ENCODE measurements at places on chromosomes 13 and 19. TPM values are rescaled to one million over a fixed set of nuclear protein-coding genes. Genes with fewer than 3 reads are reported as not detected.

DNA sequence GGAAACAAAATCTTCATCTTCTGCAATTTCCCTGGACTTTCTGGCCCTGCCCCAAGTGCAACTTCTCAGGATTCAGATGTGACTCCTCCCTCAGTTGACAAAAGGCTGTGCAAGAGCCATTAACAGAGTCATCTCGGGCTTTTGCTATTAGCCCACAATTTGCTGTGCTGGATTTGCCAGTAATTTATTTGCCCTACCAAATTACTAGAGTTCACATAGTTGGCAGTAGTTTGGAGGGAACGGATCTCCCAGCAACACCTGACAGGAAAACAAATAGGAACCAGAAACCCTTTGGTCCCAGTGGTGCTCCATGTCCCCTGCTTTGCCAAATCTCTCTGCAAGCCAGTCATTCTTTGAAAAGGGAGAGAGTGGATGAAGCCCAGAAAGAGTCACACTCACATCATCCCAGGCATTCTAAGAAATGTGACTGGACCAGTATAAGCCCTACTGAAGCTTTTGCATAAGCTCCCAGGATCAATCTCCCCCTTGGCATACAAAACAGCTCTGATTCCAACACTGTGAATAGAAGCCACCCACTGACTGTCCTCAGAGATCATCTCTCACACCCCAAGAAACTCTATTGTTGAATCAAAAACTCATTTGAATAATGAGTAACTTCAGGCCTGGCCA lies 350.1 kb upstream of the NBEA start:
- DNase-seq: no peak

DNA sequence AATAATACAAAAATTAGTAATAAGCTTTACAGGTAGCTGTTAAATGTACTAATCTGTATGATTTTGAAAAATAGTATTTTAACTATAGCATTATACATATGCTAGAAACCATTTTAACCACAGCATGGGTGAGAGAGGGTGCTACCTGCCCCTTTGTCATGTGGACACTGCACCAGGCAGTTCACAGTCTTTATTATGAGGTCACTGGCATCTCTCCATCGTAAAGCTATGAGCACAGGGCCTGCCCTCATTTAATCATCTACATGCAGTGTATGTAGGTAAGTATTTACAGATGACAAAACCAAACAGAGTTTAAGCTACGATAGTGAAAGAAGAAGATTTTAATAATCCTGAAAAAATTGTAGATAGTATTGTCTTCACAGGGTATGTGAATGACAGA lies 21.7 kb downstream of the EDNRB start:
- no peak for DNase-seq

- DNase-seq: no peak
Observed at GRCh38 chr19:33052352-33052972, 12.2 kb downstream of the RHPN2 start.

DNA sequence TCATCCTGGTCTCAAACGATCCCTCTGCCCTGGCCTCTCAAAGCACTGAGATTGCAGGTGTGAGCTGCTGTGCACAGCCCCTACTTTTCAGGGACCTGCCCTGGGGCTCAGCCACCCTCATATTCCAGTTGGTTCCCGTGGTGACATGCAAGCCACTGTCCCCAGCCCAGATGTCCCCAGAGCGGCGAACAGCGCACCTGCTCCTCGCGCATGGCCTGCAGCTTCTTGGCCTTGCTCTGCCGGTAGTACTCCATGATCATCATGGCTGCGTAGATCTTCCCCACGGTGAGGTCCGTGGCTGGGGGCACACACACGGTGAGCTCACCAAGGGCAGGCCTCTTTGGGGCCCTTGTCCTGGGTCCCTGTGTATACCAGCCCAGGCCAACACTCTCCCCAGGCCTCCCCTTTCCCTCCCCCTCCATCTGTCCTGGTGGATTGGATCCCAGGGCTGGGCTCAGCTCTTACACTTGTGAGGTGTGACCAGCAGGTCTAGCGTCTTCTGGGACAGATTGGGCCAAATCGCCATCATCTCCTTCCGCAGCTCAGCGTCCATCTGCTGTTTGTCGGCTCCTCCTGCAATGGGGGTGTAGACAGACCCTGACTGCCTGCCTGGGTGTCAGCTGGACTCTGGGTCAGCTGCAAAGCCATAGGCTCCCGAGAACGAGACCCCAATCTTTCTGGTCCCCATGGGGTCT lies 64.0 kb downstream of the IER2 start:
- no peak for DNase-seq

GRCh38 chr13:49066856-49067255 lies 91.1 kb downstream of the FNDC3A start:
- no peak for DNase-seq

The CEACAM8 gene
- total RNA-seq: not detected

The RGS9BP gene
- total RNA-seq: 0.32 TPM

The FUT2 gene
- not detected for total RNA-seq
